HT1080 (cell line): ENCODE measurements at places on chromosomes 16 and 17. TPM values are rescaled to one million over a fixed set of nuclear protein-coding genes. Genes with fewer than 3 reads are reported as not detected.

DNA sequence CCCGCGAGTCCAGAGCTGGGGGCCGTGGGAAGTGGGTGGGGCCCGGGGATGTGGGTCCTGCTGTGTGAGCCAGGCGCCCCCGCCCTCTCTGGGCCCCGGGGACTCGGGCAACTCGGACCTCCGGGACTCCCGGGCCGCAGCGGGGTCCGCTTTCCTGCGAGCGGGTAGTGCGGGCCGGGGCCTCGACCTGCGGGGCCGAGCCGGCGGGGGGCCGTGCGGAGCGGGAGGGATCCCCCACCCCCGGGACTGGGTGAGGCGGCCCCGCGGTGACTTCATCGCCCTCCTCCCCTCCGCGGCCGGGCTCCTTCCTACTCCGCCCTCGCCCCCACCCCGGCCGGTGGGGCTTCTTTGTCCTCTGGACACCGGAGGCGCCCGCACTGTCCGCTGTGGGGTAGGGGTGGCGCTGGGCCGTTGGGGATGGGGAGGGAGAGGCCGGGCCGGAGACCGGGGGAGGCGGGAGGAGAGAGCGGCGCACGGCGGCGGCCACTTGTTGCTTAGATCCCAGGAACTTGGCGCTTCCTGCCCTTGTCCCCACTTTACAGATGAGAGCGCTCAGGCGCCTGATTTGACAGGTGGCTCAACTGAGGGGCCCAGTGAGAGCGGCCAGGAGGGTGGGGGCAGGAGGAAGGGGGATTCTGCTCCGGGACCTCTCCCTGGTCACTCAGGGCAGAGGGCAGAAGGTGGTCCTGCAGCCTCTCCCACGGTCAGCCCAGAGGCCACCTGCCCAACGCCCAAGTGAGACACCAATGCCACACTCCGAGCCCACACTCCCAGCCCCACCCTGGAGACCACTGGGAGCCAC lies 874 bp downstream of the CMTM3 start:
- peak; percentile 24 for DNase-seq

ABCC11 gene
- total RNA-seq = 0.40 TPM in 1 of 2 replicates, not detected in the other

DNA sequence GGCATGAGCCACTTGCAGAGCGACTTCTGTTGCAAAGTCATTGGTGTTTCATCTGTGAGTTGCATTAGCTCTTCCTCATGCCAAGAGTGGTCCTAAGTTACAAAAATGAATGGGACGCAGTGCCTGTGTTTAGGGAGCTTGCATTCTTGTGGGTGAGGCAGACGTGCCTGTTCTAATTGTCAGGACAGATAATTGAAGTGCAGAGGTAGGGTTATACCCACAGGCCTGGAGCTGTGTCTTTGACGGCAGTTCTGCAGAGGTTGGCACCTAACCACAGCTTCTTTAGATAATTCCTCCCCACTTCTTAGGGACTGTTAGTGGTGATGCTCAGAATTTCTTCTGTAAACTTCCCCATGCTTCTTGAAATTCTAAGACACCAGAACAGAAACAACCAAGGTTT lies 307.1 kb downstream of the SNX29 start:
- DNase-seq = no peak

DNA sequence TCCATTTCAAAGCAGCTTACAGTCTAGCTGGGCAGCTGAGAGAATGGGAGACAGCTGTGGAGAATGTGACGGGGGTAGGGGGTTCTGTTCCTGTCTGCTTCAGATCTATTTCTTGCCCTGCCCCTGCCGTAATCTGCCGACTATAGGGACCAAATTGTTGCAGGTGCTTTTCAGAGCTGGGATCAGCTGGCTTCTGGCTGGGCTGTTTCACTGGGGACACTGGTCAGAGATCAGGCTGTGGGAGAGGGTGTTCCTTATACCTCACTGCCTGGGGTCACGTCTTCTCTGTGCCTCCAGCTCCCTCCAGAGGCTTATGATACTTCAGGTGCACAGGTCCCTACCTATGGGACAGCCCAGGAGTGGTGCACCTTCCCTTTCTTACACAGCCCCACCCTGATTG lies 514.9 kb upstream of the GOT2 start:
- no peak for DNase-seq

DNA sequence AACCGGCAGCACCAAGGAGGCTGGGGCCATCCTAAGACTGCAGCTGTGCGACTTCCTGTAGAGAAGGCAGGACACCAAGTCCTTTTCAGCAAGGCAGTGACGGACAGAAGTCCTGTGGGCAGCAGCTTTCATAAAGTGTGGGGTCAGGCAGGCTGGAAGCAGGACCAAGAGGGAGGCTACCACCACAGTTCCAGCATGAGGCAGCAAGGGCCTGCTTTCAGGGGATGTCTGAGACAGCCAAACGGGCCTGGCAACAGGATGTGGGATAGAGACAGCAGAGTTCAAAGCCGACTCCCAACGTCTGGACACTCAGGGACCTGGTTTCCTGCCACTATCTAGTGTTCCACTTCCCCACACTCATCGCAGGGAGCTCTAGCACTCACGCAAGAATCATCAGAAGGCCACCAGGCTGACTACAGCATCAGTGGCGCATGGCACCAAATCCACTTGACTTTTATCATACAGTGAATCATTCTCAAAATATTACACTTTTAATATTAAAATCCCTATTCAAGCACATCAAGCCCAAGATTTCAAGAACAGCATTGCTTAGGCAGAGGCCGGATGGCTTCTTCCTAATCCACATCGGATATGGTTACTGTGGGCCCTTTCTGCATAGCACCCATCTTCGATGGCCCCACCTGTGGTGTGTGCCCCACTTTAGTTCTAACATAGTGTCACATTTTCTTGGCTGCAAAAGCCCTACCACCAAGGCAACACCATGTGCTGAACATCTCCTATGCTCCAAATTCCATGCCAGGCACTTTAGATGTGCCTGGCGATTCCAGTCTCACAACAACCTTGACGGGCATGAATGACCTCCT lies 5.2 kb downstream of the USP7 start:
- DNase-seq = peak; percentile 89

DNA sequence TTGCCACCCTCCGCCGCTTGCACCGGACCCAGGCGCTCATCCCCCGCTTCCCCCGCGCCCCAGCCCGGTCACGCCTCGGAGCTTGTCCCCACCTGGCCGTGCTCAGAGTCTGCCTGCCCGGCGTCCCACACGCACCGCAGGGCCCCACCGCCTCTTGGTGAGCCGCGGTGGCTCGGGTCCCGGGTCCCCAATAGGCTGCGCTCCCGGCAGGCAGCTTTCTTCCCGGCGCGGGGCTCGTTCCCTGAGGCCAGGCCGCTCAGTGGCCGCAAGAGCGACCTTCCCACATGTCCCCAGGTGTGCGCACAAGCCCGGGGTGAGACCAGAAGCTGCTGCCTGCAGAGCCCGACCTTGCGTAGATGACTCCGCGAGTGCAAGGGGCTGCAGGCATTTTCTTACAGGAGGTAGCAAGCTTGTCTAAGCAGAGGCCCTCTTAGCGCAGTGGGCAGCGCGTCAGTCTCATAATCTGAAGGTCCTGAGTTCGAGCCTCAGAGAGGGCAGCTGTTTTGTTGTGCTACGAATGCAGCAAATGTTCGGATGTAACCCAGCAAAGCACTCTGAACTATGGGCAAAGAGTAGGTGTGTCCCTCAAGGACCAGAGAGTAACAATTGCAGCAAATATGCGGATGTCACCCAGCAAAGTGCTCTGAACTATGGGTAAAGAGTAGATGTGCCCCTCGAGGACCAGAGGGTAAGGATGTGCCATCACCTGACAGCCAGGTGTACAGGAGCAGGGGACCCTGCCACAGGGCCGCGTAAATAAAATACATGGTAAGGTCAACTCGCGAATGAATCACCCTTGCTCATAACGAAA lies 15.6 kb downstream of the TLE7 start:
- peak; percentile 98 for DNase-seq

LITAFD gene
- not detected in 2 replicates for total RNA-seq

DNA sequence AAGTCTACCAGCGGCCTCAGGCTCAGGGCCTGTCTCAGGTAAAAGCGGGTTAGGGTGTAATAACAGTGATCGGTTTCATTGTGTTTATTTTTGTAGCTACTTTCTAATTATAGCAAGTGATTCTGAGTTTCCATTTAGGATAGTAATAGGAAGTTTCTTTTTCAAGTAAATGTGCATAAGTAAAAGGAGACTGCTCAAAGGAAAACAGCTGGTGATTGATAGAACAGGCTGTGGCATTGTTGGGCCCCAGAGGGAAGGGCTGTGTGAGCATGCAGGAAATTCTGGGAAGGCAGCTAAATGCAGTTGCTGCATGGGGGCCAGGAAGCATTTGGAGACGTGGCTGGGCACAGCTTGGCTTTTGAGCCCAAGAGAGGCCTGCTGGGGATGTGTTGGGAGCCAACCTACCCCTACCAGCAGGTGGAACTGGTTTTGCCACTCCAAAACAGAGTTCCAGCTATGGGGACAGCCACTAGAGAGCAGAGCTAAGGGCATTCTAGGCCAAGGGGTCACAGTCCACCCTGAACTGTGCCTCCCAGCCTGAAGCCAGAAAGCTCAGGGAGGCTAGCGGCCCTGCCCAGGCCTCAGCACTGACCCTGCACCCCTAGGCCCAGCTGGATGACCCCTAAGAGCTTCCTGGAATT lies 12.6 kb downstream of the SNX20 start:
- no peak for DNase-seq

DNA sequence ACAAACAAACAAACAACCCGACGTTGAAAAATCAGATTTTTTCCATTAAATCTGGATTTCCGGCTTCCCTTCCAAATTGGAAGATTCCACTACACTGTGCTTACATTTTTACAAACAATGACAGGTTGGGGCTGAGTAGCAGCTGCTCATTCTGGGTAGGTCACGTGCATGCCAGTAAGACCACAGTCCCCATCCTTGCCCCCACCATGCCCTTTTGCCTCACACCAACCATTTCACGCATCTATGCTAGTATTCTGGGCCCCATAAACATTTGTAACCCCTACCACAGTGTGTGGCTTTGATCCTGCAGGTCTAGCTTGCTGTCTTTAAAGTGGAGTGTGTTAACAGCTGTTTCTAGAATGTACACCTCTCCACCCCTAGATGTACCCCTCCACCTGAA lies 366.1 kb downstream of the XYLT1 start:
- no peak for DNase-seq

DNA sequence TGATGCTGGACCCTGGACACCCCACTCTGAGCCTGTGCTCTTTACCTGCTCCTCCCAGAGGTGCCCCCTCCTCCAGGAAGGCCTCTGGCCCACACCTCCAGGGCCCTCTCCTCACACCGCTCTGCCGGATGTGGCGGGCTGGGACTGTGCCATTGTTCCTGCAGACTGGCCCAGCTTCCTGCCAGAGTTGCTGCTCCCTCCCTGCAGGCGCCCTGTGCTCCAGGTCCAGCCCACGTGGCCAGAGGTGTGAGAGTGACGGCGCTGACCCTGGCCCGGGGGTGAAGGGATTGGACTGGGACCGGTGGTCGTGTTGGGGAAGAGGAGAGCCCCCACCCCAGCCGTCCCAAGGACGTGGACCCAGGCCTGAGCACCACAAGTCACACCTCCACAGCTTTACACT lies 5.7 kb downstream of the E4F1 start:
- no peak for DNase-seq

DNA sequence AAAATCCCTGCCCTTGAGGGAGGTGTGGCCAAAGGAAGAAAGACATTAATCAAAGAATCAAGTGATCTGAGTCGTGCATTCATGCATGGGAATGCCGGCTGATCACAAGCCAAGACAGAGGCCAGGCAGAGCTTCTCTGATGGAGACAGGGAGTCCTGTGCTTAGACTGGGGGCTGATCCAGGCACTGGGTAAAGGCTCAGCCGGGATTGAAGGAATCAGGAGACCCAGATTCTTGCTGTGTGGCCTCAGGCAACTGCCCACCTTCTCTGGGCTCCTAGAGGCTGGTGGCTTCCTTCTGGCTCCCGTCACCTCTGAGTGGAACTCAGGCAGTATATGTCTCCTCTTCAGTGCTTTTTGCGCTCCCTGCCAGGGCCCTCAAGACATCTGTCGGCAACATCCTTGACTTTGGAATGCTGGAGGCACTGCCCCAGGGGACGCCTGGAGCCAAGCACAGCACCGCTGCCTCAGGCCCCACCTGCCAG lies 17.7 kb downstream of the RAI1 start:
- peak; percentile 20 for DNase-seq

KRTAP3-2 gene
- total RNA-seq = not detected in 2 replicates

MYBBP1A gene
- total RNA-seq = 117 and 129 TPM in 2 replicates

GDPD3 gene
- 0.06 and 2.1 TPM in 2 replicates for total RNA-seq

PIRT gene
- not detected in 2 replicates for total RNA-seq

DNA sequence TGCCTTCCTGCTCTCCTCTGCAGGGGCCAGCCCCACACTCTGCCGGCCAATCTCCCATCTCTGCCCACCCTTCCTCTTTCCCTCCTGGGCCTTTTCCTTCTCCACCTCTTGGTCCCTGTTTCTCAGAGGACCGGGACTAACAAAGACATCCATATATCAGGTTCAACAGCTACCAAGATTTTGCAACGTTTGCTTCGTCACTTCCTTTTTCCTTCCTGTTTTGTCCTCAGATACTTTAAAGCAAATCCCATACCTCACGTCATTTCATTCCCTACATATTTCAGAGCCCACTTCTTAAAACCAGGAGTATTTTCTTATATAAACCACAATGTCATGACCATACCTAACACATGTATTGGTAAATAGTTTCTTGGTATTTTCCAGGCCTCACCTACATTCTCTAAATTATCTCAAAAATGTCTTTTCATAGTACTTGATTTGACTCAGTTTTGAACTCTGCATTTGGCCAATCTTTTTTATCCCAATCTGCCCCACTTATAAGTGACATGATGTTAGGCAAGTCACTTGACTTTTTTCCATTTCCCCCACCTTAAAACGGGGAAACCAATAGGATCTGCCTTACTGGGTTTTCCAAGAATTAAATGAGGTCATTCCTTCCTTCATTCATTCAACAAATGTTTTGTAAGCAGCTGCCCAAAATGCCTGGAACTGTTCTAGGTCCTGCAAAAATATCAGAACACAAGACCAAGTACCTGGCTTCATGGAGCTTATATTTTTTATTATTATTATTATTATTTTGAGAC lies 7.2 kb upstream of the USP10 start:
- peak; percentile 73 for DNase-seq

DNA sequence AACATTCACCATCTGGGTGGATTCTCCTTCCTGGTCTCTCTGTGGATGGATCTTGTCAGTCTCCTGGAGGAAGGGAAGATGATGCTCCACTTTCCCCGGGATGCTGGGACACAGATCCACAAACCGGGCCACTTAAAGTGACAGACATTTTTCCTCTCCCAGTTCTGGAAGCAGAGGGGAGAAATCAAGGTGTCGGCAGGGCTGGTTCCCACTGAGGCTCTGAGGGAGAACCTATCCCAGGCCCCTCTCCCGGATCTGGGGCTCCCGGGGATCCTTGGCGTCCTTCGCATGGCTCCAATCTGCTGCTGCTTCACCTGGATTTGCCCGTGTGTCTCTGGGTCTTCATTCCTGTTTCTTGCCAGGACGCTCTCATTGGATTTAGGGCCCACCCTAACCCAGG lies 263.1 kb upstream of the TNRC6C start:
- DNase-seq = no peak

GRCh38 chr16:84552135-84552534 lies 47.7 kb upstream of the MEAK7 start:
- no peak for DNase-seq
